ENCODE measurements at places on chromosomes 2 and 18.

GRCh38 chr2:29042561-29043075, 31.7 kb downstream of the PCARE start:
- DNase-seq, result no peak

DNA sequence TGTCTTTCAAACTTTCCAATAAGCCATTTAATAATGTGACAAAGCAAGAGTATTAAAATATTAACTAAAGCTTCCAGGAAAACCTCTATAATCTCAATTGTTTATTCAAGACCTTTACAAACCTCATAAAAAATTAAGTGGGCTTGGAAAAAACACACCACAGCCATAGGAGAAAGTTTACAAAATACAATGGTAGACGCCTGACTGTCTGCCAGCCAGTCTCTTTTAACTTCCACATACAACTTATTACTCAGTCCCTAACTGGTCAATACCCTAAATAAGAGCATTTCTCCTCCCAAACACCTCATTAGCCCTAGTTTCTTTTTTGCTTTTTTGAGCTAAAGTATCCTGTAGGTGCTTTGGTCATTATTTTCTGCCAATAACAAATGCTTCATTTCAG, 247.4 kb upstream of the CYP26B1 start:
- no peak for DNase-seq

- no peak for DNase-seq
Measured at GRCh38 chr18:79624356-79625170, 55.0 kb upstream of the CTDP1 start.

- no peak for DNase-seq
Measured at GRCh38 chr2:171523088-171524017, 1.1 kb downstream of the CYBRD1 start.

GRCh38 chr2:10971161-10971887, 59.6 kb downstream of the KCNF1 start:
- no peak for DNase-seq

DNA sequence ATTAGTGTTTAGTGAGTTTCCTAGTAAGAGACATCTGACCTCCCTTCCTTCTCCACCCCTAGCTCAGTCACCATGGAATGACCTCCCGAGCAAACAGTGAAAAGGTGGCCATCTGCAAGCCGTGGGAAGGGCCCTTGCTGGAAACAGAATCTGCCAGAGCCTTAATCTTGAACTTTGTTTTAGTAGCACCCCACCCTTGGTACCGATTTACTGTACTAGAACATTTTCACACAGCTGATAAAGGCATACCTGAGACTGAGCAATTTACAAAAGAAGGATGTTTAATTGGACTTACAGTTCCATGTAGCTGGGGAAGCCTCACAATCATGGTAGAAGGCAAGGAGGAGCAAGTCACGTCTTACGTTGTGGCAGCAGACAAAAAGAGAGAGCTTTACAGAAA, 655.8 kb downstream of the TSN start:
- no peak for DNase-seq

DNA sequence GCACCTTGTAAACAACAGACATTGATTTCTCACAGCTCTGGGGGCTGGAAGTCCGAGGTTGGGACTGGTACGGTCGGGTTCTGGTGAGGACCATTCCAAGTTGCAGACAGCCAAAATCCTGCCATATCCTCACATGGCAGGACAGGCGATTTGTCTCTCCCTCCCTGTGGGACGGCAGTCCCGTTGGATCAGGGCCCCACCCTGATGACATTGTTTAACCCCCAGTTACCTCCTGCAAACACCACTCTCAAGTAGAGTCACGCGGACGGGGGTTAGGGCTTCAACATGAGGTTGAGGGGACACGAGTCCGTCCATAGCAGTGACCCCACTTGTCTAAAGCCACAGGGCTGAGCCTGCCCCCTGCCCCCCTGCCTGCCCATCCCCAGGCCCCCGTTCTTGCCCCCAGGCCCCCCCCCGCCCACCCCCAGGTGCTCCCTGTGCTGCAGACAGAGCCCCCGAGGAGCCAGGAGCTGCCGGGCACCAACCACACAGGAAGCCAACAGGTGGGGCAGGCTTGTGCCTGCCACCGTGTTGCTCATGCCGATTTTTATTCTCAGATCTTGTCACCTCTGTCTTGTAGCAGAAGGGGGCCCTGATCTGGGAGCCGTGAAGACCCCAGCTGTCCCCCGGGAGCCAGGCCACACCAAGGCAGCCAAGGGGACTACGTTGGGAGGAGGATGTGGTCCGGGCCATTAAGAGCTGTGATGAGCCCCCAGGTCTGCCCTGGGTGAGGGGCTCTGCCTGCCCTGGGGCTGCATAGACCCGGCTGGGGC, 82.2 kb downstream of the NFATC1 start:
- no peak for DNase-seq

GRCh38 chr2:28648671-28649395, 102.8 kb upstream of the PPP1CB start:
- DNase-seq, result no peak

DNA sequence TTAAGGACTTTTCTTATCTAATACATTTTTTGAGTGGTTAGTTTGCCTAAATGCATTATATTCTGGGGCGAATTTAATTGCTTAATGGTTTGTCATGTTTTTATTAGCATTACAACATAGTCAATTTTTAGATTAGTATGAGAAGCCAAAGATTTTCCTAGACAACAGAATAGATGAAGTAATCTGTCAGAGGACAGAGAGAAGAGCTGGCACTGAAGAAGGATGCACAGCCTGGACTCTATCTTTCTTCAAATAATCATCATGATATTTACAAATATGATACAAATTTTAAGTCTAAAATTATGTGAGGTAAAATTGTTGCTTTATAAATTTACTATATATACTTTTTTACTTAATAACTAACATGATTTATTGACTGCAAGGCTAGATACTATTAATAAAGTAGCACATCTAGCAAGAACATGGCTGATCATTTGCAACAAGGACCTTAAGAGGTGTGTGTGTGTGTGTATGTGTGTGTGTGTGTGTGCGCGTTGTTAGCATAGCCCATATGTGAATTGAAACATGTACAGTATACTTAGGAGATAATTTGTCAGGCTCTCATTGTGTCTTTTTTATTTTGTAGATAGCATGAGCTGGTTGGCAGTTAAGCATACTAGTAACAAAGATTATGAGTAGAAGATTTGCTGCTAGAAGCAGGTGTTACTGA, 752.2 kb downstream of the DCDC2C start:
- no peak for DNase-seq

GRCh38 chr2:26855466-26855865, 7.5 kb downstream of the DPYSL5 start:
- DNase-seq, result no peak

GRCh38 chr2:161424891-161425727, 9.0 kb downstream of the TBR1 start:
- DNase-seq, result no peak

DNA sequence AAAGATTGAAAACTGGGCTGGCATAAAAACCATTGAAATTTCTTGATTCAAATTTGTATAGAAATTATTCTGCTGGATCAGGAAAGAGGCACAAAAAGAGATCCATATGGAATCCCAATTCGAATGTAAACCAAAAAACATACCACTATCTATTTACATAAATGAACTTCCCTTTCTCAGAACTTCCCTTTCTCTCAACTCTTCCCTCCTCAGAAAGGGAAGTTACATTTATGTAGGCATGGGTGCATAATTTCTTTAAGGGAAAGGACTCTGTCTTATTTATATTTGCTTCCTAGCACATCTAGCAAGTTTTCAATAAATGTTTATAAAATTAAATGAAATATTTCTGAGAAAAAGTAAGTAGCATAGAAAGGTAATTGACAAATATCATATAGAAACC, 398.1 kb upstream of the ATP5MC3 start:
- no peak for DNase-seq

DNA sequence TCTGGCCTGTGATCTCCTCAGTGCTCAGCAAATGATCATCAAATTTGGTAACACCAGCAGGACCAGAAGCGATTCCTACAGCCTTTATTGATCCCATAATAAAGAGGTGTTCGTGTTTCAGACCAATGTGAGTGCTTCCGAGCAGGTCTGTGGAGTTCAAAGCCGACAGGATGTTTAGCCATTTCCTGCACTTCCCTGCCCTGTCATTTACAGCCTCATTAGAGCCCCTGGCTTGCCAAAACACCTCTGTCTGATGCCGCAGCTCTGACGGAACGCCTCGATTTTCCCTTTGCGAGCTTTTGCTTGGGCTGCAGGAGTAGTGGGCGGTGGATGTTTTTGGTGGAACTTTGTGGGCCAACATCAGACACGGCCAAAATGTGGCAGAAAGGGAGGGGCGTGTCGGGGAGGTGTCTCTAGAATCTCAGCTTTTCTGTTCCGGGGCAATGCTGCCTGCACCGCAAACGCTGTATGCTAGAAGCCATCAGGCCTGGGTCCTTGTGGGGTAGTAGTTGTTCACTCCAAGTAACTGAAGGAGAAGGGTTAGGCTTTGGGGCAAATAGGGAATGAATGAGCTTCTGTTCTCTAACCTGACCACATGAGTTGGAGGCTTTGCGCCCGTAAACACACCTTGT, 26.1 kb upstream of the INHBB start:
- no peak for DNase-seq

GRCh38 chr2:36404318-36404717, 48.7 kb downstream of the CRIM1 start:
- no peak for DNase-seq

DNA sequence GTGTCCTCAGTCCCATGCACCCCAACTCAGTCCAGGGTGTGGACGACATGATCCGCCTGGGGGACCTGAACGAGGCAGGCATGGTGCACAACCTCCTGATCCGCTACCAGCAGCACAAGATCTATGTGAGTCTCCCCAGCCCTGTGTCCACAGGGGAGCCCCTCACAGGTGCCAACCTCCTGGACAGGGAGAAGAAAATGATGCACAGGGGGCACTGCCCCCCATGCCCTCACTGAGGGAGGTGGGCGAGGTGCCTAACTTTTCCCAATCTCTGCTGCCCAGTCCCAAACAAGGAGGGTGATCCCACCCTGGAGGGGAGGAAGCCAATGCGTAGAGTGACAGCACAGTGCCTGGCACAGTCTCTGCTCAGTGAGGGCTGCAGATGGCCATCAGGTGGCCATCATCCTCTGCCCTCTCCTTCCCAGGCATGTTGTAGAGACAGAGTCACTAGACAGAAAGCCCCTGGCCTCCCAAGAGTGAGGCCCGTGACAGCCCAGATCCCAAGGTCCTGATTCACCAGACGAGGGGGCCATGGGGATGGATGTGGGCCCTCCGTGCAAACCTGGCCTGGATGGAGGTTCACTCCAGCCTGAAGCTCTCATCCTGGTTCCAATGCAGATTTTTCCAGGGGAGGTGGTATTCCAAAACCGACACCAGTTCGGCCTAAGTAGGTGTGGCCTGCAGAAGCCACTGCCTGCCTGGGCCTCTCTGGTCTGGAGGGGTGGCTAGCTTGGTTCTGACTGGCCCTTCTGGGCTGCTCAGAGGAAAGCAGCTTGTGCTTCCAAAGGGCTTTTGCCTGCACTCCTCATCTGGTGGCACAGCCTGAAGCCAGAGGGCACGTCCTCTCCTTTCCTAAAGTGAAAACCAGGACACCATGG, 30.0 kb downstream of the MYO7B start:
- no peak for DNase-seq

DNA sequence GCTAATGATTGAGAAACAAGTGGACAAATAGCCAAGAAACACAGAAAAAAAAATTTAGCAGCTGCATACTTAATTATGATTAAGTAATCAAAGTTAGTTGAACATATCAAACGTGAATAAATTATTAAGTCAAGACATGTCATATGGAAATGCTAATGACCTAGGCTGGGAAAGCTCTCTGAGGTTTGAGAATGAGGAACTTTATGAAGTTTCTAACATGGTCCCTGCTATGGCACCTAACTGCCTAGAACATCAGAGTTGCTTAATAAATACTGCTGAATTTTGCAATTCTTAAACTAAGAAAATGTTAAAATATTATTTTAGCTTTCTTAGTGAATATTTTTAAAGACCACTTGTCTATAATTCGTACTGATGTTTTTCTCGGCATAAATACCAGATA, 99.8 kb downstream of the AFF3 start:
- no peak for DNase-seq

GRCh38 chr2:221524158-221524557, 47.9 kb downstream of the EPHA4 start:
- no peak for DNase-seq

- no peak for DNase-seq
Measured at GRCh38 chr2:43729491-43730174, 44.2 kb upstream of the DYNC2LI1 start.

- DNase-seq, result no peak
Measured at GRCh38 chr2:217314021-217314460, 454.2 kb upstream of the TNP1 start.

- no peak for DNase-seq
Measured at GRCh38 chr18:23155537-23155936, 20.3 kb downstream of the CABLES1 start.

- DNase-seq, result no peak
Measured at GRCh38 chr2:136809998-136810397, 44.7 kb downstream of the THSD7B start.

- peak; percentile 46 for DNase-seq
Measured at GRCh38 chr2:191811807-191812602, 34.9 kb downstream of the CAVIN2 start.

DNA sequence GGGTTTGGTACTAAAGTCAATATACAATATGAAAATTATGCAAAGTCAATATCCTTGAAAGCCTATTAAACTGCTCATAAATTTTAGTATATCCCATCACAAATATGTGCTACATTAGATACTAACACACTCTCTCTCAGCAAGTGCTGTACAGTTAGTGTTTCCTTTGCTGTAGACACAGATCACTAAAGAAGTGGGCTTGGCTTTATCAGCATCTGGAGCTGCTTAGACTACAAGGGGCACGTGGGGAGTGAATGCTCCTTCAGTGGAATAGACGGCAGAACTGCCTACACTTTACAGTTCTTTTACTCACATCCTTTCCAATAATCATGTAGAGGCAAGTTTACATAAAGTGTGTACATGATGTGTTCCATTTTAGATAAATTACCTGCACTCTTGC, 26.0 kb upstream of the EFEMP1 start:
- no peak for DNase-seq

DNA sequence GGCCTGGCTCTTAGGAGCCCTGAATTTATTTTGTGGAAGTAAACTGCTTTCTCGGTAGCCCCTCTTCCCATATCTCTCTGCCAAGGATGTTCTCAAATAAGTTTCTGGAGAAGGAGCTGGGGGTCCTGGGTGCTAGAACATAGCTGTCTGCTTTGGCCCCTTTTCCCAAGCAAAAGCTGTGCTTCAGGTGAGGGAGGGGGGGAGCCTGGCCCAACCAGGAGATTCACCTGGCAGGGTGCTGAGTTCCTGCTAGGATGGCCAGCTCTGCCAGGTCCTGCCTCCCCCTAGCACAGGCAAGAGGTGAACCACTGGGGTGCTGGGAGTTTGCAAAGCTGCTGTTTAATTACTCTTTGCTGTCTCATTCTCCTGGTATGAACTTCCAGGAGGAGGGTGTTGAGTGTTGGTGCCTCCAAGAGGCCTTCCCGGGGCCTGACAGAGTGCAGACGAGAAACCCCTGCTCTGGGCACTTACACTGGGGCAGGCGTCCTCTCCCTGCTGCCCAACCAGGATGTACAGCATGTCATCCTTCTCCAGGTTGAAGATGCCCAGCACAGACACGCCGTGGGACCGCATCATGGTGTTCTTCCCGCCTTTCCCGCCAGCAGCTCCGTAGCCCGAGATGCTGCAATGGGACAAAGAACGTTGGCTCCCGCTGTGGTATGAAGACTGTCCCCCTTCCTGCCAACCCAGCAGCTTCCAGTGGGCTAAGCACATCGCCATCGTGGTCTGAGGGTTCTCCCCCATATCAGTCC, 124.2 kb downstream of the CLIP4 start:
- no peak for DNase-seq
